NCI-H1105 treated with DMSO at 0.1 percent for 48 hours (cell line): ENCODE measurements at places on chromosomes 13 and 19.

DNA sequence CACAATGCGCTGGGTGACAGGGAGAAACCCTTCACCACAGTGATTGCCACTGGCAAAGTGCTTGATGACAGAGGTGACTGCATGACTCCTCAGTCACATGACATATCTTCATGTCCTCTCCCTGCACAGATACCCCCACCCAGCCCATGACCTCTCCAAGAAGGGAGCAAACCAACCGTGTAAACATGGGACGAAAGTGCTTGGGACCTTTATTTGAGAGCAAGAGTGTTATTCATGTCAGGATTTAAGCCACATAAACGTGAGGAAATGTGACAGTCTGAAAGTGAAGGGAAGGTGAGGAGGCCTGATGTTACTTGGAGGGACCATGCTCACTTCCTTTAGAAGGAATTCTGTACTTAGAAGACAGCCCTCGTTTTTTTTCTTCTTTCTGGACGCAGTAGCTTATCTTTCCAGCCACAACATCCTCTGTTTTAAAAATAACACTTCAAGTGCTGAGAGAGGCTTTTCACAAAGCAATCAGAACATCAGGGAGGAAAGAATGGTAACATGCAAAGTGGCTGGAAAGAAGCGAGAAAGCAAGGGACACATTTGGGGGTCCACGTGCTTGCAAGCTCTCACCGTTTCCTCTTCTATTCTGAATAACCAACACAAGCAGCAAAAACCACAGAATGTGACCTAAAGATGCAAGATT, 35.6 kb downstream of the EPS15L1 start:
- no peak for DNase-seq

GRCh38 chr13:28729541-28729940, 10.8 kb upstream of the SLC46A3 start:
- DNase-seq: no peak

- no peak for DNase-seq
Observed at GRCh38 chr19:17488593-17489391, 18.5 kb downstream of the SLC27A1 start.

- peak; percentile 49 for DNase-seq
Observed at GRCh38 chr13:44403461-44404056, 29.9 kb downstream of the SERP2 start.

DNA sequence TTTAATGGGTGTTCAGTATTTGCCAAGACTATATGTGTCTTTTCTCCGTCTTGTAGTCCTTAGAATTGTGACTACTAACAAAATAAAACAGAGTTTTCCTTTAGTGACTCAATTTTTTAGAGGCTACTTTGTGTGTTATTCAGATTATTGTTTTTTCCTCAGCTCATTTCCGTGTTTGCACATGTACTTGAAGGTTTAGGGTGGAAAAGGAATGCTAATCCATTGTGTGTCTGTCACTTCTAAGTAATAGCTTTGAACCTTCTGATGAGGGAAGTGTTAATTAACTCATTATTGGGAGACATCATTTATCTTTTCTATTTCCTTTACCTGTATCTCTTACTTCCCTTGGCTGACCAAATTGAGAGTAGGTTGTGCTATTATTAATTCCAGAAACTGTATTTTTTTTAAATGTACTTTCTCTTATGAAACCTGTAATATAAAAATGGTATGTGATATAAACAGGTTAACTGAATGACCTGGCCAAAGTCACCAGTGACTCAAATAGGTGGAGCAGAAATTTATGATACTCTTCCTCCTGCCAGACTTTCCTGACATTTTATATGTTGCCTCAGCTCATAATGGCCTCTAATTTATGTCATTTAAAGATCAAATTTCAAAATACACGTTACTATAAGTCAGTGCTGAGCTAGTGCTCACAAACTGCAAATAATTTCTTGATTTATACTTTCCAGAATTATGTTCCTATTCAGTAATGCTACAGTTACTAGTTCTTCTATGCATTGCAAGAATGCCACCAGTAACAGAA, 88.8 kb downstream of the LMO7 start:
- DNase-seq: peak; percentile 26

DNA sequence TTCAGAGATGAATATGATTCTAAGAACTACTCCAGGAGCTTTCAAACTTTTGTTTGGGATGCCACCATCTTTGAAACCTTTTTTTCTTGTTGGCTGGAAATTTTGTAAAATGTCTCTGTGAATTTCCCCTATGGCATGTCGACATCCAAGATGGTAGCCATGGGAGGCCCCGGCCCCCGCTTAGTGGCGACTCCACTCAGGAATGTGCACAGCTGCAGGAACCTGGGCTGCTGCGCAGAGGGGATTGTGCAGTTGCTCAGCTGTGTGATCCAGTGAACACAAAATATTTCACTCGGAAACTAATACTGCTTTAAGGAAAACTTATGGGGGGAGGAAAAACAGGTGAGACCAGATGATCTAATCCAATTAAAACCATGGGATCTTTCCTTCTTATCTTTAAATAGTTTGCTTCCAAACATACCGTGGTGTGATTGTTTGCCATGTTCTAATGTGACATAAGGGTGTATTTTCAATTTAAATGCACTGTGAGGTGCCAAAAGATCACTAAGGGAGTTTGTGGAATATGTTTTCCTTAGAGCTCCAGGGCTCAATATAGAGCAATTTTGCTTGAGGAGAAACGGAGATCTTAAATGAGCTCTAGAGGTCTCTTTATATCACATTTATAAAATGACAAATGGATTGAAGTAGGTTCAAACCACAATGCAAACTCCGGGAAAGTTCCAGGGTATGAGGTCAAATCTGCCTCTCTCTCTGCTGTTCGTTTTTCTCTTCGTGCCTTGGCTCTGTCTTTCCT, 497.7 kb downstream of the FGF9 start:
- no peak for DNase-seq

DNA sequence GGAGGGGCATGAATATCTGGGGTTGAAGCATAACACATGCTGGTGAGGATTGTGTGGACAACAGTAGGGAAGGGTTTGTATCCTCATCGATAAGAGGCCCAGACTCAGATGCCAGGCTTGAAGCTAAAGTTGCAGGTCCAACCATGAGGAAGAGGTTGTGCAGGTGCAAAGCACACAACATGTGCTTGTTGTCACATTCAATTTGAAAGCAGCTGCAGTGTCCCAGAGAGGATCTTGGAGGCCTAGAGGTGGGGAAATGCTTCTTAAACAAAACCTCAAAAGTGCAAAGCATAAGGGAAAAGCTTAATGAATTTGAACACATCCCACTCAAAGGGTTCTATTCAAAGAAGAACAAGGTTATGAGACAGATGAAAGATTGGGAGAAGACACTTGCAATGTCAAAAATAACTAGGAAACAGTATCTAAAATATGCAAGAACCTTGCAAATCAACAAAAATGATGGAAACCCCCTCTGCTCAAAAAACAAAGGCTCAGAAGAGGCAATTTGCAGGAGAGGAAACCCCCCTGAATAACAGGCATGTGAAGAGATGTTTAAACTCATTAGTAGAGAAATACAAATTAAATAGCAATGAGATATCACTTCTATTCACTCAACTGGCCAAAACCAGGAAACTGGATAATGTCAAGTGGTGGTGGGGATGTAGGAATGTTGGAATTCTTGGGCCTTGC, 187.1 kb downstream of the KATNAL1 start:
- no peak for DNase-seq

DNA sequence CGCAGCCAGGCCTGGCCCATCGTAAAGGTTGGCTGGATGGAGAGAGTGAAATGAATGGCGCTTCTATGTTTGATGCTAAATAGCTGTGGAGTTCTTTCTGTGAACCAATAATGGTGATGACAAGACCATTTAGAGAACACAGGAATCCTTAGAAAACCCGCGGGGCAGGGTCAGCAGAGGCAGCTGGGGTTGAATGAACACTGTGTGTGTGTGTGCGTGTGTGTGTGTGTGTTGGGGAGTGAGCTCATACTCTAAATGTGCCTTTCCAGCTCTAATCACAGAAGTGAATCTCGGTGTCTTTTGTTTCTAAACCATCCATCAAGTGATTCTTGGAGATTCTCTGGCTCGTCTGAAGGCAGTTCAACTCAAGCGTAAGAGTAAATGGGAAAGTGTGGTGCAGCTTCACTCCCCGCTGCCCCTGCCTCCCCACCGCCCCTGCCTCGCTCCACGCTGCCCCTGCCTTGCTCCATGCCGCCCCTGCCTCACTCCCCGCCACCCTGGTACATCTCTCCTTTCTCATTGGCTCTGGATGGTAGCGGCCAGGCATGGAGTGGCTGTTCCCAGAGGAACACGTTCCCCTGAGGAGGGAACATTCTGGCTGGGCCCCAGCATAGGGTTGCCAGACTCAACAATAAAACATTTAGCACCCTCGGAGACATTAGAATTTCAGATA, 21.2 kb downstream of the TMPRSS9 start:
- DNase-seq: no peak

- DNase-seq: no peak
Observed at GRCh38 chr13:48263196-48263595, 30.2 kb downstream of the ITM2B start.

GRCh38 chr19:30334841-30335240, 37.3 kb upstream of the ZNF536 start:
- DNase-seq: no peak

DNA sequence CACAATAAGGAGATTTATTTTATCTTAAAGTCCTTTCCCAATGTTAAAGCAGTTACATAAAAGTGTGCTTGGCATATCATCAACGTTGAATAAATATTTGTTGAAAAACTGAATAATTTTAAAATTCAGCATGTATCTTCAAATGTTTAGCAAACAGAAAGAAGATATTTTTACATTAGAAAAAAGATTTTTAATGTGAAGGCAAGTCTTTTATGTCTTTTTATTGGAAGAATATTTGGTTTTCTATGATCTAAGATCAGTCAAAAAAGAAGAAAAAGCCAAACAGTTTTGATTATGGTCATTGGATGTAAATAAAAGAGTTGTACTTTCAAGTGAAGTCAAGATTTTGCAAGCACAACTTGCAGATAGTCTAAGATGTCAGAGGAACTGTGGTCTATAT, 397.4 kb downstream of the DACH1 start:
- no peak for DNase-seq

- no peak for DNase-seq
Observed at GRCh38 chr13:51728972-51729371, 75.0 kb downstream of the DHRS12 start.

- no peak for DNase-seq
Observed at GRCh38 chr13:54029720-54030119, 1001.1 kb downstream of the OLFM4 start.

DNA sequence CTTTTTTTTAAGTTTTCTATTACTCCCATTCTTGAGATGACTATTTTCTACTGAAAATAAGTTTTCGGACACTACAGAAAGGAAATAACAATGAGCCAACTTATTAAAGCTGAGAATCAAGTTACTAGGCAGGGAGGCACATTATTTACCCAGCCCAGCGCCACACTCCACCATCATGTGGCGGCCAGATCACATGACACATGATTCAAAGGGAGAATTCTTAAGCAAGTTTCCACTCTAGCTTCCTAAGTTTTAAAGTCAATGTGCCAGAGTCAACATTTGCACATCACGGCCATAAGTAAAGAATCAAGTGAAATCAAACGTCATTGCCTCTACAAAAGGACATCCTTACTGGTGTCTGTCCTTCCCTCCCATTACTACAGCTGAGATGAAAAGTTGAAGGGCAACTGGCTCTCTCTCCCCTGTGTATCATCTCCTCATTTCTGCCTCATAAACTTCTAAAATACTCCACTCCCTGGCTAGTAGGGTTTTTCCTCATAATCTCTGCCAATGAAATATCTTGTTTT, 81.7 kb downstream of the KLF12 start:
- DNase-seq: no peak

- DNase-seq: no peak
Observed at GRCh38 chr13:29563941-29564340, 31.5 kb downstream of the SLC7A1 start.

GRCh38 chr13:23074075-23074828, 106.5 kb upstream of the SGCG start:
- peak; percentile 77 for DNase-seq

DNA sequence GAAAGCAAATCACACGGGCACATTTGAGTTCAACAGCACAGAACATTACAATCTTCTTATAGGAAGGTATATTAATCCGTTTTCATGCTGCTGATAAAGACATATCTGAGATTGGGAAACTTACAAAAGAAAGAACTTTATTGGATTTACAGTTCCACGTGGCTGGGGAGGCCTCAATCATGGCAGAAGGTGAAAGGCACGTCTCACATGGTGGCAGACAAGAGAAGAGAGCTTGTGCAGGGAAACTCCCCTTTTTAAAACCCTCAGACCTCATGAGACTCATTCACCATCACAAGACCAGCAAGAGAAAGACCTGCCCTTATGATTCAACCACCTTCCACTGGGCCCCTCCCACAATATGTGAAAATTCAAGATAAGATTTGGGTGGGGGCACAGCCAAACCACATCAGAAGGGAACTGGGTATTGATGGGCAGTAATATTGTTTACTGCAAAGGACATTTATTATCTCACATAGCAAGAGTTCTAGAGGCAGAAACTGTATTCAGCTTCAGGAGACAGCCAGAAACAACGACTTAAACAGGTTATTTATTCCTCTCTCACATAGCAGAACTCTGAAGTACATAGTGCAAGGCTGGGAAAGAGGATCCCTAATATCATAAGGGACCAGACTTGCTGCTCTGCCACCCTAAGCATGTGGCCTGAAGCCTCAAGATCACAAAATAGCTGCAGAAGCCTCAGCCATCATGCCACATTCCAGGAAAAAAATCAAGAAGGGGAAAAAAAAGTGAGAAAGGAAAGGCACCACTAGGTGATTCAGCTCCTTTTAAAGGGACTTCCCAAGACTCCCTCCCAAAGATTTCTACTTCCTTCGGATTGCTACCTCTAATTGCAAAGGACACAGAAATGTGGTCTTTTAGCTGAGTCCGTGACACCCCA, 23.1 kb downstream of the FXYD5 start:
- DNase-seq: no peak

DNA sequence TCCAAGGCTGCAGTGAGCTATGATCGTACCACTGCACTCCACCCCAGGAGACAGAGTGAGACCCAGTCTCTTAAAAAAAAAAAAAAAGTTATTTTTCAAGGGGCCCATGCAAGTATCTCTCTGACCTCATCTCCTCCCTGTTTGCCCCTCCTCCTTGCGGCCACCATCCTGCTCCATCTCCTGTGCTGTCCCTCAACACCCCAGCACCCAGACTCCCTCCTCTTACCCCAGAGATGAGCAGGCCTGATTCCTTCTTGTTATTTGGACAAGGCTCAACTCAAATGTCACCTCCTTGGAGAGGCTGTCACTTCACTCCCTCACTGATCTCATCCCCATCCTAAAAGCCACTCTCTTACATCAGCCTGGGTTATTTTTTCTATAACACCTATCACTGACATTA, 4.4 kb downstream of the RYR1 start:
- DNase-seq: no peak

DNA sequence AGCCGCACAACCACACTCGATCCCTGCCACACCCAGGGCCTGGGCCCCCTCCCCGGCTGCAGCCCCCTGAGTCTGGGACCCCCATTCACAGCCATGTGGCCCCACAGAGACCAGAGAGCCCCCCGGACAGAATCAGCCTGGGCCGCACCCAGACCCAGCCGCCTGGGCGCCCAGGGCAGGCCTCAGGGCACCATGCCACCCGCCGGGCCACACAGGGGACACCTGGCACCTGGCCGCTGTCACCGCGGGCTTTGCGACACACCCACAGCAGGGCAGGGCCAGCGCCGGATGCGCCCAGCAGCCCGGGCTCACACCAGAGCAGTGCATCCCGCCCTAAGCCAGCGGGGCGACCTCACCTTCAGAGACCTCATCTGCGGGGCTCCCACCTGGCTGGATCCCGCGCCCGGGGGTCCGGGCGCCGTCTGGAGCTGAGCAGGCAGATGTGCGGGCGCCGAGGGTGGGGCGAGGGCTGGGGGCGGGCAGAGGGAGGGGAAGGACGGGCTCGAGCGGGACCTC, 443 bp downstream of the TBXA2R start:
- peak; percentile 38 for DNase-seq
